ENCODE measurements at places on chromosomes 7 and 10.
A peak's percentile ranks its signal among the peaks of the same experiment; 100 is the strongest.

DNA sequence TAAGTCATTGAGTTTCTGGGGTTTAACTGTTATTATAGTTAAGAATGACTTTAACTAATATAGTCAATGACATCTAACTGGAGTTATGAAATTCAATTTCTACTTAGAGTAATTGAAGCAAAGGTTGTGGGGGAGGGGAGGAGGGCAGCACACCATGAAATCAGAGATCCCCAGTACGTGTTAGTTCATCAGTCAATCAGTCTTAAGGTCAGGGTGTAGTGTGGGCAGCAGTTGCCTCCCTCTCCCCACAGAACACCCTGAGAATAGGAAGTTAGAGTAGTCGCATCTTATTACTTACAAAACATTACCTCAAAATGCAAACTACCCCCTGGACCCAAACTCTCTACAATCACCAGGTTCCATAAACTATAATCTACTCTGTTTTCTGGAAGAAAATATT, 7.0 kb upstream of the HPS1 start:
- no peak for DNase-seq

GRCh38 chr7:26157520-26158105, 5.6 kb downstream of the NFE2L3 start:
- no peak for DNase-seq

DNA sequence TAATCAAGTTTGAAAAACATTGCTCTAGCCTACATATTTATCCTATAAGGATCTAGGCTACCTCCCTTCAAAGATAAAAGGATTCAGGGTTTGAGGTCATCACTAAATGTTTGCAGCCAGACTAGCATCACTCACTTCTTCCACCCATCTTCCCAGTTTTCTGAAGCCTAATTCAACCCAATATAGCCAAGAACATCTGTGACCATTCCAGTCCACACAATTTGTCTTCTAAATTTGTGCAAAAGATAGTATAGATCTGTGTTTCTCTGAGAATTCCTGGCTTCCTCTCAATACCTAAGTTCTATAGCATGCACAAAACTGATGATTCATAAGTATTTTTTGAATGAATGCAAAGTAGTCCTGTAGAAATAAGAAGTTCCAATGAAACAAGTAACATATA, 103.0 kb upstream of the CDK1 start:
- DNase-seq: no peak

GRCh38 chr10:121813857-121814256, 114.0 kb downstream of the ATE1 start:
- no peak for DNase-seq

- no peak for DNase-seq
Measured at GRCh38 chr10:70902661-70903261, 14.4 kb upstream of the PCBD1 start.

DNA sequence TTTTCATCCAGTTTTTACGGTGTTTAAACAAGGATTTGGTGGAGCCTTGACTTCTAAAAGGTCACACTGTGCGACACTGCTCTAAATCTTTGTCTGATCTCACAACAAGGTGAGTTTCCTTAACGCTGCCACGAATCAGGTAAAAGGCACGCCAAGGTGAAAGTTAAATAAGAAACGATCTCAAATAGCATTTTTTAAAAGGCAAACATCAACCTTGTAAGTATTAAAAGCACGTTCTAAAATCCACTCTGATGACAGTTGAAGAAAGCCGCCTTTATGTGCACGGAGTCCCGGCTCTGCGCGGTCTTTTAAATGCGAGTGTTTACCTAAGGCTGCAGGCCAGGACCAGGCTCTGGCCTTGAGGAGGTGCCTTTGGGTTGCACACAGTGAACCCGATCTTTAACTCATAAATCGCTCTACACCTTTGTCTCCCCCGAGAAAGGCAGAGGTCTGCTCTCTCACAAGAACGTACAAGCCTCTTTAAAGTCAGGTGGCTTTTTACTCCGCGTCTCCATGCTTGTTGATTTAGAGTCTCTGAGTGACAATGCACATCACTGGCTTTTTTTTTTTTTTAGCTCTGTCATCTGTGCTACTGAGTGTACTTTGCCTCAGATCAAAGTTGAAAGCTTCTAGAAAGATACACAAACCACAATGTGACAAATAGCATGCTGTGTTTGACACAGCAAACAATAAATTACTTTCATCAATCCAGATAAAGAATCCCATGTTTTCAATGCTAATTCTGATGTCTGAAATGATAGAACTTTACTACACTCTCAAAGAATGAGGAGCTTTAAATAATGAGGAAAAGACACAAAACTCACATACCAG, 25.9 kb upstream of the RNF32 start:
- no peak for DNase-seq

DNA sequence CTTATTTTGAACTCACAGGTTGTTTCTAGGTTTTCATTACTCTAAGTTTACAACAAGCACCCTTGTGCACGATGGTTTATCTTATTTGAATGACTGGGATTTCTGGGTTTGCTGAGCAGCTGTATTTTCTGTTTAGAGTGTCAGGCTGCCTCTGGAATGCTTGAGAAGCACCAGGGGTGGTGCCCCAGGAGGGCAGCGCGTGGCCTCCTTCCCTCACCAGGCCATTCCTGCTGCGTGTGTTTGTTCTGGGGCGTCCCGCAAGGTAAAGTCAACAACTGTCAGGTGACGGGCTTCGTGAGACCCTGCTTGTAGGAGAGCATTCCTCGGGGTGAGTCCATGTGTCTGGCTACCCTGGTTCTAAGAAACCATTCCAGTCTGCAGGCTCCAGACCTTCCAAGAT, 54.9 kb downstream of the FAM171A1 start:
- DNase-seq: no peak

DNA sequence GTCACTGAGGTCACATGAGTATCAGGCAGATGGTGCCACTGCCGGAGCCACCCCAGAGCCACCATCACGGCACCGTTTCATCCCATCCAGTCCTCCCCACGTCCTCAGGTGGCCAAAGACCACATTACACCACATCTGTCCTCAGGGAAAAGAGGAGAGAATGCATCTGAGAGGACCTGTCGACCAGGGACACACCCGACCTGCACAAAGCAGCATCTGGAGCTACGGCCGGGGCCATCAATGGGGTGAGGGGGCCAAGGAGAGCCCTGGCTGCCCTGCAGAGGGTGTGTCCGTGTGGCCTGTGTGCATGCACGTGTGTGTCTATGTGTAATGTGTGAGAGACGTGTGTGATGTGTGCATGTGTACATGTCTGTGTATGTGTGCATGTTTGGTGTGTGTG, 480.6 kb downstream of the DNAJB6 start:
- DNase-seq: no peak

- DNase-seq: no peak
Measured at GRCh38 chr10:14712991-14713424, 61.7 kb downstream of the FAM107B start.

GRCh38 chr10:28971764-28972163, 294.4 kb downstream of the BAMBI start:
- DNase-seq: no peak

DNA sequence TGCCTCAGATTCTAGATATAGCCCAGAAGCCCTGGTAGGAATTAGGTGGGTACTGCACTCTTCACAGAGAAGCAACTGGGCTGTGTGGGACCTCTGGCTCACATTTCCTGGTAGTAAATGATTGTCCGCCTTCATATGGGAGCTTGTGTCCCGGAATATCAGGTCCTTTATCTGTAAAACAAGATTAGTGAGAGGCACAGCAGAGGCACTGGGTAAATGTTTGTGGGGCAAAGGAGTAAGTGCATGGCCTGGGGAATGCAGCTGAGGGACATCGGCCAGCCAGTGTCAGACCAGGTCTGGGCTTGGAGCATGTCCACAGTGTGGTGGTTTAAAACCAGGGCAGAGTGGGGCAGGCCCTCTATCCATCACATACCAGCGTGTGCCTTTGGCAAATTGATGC, 323.3 kb upstream of the ZMIZ1 start:
- no peak for DNase-seq

DNA sequence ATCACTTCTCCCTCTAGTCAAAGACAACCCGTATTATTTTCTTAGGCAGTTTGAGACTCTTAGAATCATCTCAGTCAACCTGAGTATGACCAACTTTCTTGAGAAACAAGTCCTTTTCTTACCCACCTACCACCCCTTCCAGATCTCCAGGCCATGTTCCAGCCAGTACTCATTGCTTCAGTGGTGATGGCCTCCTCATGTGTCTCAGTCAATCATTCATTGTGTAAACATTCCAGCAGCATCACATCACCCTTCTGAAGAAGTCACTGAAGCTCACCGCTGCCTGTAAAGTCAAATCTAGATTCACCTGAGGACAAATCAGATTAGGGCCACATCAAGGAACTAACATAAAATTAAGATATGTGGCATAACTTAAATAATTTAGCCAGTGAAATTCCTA, 467.2 kb upstream of the NRP1 start:
- no peak for DNase-seq

DNA sequence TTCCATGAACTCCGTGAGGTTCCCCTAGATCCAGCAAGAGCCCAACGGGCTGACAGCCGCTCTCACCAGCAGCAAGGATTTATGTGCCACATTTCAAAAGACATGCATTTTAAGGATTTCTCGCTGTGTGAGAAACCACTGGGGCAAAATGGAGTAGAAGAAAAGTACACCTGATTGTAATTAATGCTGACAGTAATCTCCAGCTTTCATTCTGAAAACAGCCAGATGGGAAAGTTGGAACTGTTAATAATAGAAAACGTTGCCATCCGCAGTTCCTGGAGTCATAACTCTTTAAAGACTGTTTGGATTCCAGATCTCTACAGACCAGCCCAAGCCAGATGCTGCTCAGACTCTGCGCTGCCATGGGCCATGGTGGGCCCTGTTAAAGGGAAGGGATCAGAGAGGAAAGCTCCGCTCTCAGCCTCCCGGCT, 216.9 kb upstream of the GLI3 start:
- peak; percentile 79 for DNase-seq

DNA sequence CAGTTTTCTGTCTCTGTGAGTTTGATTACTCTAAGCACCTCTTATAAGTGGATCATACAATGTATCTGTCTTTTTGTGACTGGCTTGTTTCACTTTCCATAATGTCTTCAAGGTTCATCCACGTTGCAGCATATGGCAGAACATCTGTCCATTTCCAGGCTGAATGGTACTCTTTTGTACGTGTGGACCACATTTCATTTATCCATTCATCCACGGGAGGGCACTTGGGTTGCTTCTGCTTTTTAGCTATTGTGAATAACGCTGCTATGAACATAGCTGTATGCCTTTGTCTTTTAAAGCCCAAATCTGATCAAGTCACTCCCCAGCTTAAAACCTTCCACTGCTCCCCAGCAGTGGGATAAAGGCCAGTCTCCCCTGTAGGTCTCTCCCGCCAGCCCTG, 31.5 kb downstream of the EGFR start:
- no peak for DNase-seq

- no peak for DNase-seq
Measured at GRCh38 chr7:14332155-14332554, 342.7 kb upstream of the ETV1 start.

- no peak for DNase-seq
Measured at GRCh38 chr7:98643236-98643985, 26.3 kb downstream of the NPTX2 start.

- no peak for DNase-seq
Measured at GRCh38 chr10:13593535-13593934, 6.8 kb downstream of the PRPF18 start.

DNA sequence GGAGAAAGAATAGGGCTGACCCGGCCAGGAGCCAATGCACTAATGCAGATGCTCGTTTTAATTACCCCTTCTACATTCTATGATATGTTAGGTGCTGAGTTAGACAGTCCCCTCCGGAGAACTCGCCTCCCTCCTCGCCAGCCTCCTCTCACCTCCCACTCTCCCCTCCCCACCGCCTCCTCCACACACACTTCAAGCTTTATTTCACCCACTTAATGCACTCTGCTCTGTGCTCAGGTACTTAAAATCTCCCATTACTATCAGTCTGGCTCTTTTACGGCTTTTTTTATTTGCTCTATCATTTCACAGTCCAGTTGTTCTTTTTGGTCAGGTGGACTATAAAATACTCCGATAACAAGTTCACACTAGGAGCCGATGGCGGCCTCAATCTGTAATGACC, 231.6 kb downstream of the TEX36 start:
- DNase-seq: no peak

DNA sequence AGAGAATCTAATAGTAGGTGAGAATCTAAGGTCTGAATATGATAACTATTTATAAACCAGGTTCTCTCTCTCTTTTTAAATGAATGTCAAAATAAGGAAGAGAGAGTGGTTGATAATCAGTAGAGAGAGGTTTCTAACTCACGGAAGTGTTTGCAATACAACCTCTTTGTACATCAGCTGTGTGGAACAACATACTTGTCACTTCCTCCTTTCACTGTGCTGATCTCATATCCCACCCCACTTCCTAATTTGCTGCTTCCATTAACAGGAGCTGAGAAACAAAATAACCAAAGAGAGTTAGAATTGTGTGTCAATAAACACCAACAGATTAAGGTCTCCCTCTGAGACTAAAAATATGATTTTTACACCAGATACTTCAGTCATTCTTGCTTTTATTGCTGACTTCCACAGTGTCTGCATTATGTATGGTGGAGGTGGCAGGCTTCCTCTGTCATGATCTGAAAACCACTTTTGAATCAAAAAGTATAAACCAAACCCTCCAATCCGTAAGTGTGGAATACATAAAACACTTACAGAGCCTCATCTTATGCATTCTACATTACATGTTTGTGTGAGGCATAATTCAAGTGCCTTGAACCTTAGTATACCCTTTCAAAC, 25.0 kb downstream of the CACUL1 start:
- DNase-seq: peak; percentile 35

- DNase-seq: no peak
Measured at GRCh38 chr10:14146501-14146900, 184.2 kb downstream of the FRMD4A start.

- no peak for DNase-seq
Measured at GRCh38 chr7:117184367-117184766, 138.5 kb downstream of the WNT2 start.

DNA sequence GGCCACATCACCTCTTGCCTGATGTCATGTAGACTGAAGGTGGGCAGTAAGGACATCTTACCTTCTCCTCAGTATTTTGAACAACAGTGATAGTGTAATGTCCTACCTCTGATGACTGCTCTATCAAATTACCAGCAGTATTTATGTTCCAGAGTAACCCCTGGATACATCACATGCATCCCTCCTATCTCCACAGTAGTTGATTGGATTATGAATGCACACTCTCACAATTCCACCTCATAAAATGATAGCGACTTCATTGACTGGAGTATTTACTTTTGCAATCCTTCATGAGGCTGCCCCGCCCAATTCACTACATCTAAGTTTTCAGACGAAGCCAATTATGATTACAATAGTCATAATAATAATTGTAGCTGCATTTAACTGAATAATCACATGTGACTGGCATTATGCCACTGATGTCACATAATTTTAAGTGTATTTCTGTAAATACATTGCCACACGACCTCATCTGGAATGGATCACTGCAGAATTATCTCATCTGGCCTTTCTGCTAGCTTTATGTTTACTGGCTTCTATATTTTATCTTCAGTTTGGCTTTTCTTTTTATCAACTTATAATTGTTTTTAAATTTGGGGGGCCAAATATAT, 268.9 kb downstream of the SLC25A13 start:
- DNase-seq: no peak
